ENCODE measurements at places on chromosomes 1 and 21. TPM values are rescaled to one million over a fixed set of nuclear protein-coding genes. Genes with fewer than 3 reads are reported as not detected.

CD52 gene
- polyA plus RNA-seq, result 3.8 TPM

HES3 gene
- not detected for polyA plus RNA-seq

BARHL2 gene
- not detected for polyA plus RNA-seq

CENPF gene
- polyA plus RNA-seq, result 92.5 TPM

VHLL gene
- polyA plus RNA-seq, result 0.24 TPM

PLA2G5 gene
- not detected for polyA plus RNA-seq

- DNase-seq, result no peak
Measured at GRCh38 chr21:39359382-39359781, 10.5 kb upstream of the HMGN1 start.

DNA sequence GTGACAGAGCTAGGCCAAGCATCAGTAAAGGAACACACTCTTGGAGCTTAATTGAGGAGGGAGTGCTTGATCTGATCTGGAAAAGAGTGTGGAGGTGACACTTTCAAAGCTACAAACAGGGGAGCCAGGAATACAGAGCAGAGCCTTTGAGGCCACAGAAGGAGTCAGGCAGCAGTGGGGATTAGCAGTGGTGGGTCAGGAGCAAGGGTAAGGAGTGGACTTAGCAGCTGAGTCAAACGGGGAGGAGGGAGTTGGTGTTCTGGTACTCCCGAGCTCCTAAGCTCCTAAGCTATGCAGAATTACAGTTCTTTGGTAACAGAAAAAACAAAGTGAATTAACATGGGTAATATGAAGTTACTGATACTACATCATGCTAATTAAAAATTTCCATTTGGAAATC lies 14.5 kb downstream of the RAB4A start:
- no peak for DNase-seq

DNA sequence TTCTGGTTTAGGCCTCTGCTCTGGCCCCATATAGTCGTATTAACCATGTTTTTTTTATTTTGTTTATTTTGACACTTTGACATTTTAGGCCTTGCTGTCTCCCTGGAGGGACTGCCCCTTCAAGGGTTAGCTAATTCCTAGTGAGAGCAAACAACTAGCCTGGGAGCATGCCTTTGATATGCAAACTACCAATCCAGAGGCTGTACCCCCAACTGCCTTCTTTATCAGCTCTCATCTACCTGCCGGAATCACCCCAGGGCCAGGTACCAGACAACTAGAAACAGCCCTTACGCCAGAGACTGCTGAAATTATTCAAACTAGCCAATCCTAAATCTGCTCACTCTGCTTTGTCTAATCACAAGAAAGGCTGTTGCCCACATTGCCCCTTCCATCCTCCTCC lies 13.0 kb upstream of the ST6GALNAC5 start:
- DNase-seq, result no peak

DNA sequence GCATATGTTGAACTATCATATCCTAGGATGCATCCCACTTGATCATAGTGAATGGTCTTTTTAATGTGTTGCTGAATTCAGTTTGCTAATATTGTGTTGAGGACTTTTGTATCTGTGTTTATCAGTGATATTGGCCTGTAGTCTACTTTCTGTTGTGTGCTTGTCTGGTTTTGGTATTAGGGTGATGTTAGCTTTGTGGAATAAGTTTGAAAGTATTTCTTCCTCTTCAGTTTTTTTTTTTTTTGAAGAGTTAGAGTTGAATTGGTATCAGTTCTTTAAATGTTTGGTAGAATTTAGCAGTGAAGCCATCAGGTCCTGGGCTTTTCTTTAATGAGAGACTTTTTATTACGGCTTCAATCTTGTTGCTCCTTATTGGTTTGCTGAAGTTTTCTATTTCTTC lies 162.3 kb downstream of the VAV3 start:
- DNase-seq, result no peak

- no peak for DNase-seq
Measured at GRCh38 chr1:98704474-98704873, 43.0 kb downstream of the SNX7 start.

DNA sequence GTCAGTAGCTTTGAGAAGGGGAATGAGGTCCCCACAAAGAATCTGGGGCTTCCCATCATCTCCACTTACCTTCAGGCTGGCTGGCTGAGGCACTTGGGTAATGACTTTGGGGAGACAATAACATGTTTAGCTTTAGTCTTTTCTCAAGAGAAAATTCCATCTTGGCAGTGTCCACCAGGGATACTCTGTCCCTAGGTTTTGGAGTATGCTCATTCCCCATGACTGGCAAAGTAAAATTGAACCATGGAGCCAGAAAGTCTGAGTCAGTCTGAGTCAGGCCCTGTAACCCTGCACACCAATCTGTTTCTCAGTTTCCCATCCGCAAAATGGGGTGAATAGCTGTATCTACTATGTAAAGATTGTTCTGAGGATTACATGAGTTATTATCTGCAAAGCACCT lies 28.2 kb downstream of the RUNX1 start:
- no peak for DNase-seq

DNA sequence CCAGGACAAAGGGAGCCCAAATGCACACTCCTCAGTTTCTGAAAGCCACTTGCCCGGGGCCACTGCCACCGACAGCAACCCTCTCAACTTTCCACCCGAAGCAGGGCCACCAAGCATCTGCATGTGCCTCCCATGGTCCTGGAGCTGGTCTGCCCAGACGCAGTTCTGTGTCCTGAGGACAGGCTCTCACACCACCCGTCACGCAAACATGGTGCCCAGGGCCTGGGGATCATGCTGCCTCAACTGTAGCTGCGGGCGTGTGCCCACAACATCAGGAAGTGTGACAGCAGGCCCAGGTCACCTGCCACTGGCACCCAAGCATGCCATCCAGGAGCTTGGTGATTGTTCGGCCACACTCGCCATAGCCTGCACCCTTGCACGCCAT lies 14.4 kb downstream of the GBP1 start:
- DNase-seq, result no peak

DNA sequence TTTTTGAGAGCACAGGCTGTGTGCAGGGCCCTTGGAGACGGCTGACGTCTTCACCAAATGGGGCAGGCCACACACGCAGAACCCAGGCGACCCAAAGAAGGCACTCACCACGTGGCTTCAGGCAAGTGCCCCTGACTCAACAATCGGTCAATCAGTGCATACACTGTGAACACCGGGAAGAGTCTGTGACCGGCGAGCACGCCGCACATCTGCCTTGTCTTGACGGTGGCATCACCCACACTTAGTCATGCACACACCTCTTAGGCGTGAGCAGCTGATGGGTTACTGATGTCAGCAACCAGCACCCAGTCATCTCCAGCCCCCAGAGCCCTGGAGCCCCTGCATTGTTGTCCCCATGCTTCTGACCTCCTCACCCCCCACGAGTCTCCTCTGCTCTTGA lies 4.9 kb upstream of the LRRC3 start:
- DNase-seq, result no peak

GRCh38 chr1:205983925-205984725 lies 19.1 kb downstream of the RAB7B start:
- DNase-seq, result no peak

DNA sequence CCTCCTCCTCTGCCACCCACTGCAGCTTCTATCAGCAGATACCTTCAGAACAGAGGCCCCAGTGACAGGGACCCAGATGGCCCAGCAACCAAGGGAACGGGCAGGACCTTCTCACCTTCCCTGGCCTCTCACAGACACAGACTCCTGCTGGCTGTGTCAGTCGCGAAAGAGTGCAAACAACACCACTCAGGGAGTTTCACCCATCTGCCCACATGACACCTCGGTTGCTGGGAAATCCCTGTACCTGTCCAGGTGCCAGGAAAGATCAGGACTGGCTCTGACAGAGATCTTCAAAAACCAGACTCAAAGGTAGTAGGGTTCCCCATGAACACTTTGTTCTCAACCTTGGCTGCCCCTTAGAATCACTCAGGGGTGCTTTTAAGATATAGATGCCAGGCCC lies 83.5 kb upstream of the HIVEP3 start:
- no peak for DNase-seq

DNA sequence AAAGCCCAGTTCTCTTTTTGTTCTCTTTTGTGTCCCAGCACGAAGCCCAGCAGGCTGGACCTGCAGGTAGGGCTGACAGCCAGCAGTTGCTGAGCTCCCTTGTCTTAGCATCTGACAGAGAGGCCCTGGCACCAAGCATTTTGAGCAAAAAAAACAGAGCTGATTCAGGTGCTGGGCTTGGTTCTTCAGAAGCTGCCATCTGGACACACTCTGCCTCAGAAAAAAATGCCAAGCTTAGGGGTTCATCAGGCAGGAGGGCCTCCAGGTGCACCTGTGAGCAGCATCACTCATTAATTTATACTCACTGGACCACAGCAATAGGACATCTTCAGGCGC lies 167.1 kb upstream of the PLD5 start:
- no peak for DNase-seq

DNA sequence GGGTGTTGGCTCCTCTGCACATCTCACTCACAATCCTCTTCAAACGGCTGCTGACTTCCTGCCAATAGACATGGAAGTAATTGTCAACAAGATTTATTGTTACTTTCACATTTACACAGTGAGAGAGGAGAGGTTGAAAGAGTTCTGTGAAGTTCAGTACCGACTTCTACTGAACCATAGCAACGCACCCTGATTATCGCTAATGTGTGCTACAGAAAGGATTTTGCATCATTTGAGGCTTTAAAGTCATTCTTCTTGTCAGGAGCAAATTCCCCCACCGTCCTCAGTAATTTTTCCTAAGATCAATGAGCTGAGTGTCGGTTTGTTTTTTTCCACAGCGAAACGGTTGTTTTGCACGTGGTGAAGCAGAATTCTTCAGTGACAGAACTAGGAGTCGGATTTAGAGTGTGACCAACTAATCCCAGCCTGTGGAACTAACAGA lies 361.0 kb downstream of the ADGRL2 start:
- peak; percentile 26 for DNase-seq

- no peak for DNase-seq
Measured at GRCh38 chr1:52579415-52579814, 22.8 kb upstream of the GPX7 start.

DNA sequence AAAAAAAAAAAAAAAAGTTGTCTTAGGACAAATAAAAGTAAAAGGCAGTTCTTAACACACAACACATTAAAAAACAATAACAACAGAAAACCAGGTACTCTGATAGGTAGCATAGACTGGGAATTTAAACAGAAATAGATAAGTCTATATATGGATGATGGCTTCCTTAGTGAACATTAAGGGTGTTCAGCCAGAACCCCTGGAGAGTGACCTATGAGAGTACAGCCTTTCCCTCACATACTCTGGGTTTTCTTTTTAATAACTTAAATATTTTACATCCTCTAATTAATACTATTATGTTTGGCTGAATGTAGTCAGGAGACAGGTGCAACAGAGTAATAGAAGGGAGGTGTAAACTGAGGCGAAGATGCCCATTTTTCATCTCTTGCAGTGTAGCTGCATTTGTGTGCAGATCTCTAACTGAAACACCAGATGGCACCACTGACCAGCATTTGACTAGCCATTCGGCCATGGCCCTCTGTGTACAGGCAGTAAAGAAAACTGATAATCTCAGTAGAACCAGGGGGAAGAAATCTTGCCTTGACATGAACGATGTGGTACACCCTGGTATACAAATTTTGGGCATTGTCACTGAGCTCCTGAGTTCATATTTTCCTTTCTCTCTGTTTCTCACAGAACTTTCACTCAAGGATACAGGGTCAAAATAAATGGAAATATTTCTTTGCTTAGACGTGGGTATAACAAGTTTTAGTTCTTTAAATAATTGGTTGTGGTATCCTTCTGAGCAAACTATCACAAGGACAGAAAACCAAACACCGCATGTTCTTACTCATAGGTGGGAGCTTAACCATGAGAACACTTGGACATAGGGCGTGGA lies 7.6 kb downstream of the TTF2 start:
- DNase-seq, result no peak

All from right renal pelvis (tissue), 4 donors.